ENCODE measurements at places on chromosomes 12 and 14. TPM values are rescaled to one million over a fixed set of nuclear protein-coding genes. Genes with fewer than 3 reads are reported as not detected.

Gene ATF7
- 18.7 TPM for total RNA-seq

Gene KRT83
- total RNA-seq: 5.4 TPM

Gene CLEC9A
- not detected for total RNA-seq

Gene WSB2
- total RNA-seq: 69.4 TPM

Gene MYO1H
- total RNA-seq: not detected

Gene TSHR
- not detected for total RNA-seq

Gene NEMP1
- 18.6 TPM for total RNA-seq

Gene NID2
- 16.7 TPM for total RNA-seq

Gene SOX5
- total RNA-seq: not detected

Gene IL22
- total RNA-seq: not detected
